ENCODE measurements at places on chromosomes 16 and 17.
A peak's percentile ranks its signal among the peaks of the same experiment; 100 is the strongest.

DNA sequence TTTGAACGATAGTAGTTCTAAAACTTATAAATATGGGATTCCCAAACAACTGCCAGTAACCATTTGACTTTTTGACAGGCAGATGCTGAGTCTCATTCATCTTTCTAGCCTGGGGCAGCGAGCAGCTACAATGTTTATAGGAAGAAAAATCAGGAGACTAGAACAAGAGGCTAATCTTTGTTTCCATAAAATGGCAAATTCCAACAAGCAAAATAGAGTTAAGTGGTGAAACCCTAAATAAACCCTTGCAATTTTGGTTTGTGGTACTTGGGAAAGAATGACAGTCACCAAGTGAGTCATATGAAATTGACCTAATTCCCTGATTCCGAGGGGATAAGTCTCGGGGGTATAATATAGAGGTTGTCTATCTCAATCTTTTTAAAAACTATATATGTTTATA, 27.3 kb upstream of the HS3ST2 start:
- DNase-seq, result no peak

GRCh38 chr17:38783227-38783626, 16.1 kb downstream of the PIP4K2B start:
- no peak for DNase-seq

DNA sequence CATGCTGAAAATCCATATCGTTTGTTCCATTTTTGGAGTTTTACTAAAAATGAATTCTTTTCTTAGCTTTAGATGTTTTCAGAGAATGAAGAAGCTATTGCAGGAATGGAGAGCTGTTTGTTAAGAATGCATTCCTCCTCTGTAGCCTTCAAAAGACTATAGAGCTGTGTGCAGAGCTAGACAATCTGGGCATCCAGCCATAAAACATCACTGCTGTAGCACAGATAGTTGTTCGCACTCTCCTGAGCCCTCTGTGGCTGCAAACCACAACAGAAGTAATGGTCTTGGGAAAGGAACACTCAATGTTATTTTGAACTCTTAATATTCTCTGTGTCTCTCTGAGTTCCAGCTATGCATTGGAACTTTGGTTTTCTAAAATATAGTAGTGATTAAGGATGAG, 4.9 kb downstream of the TNRC6C start:
- DNase-seq, result no peak

DNA sequence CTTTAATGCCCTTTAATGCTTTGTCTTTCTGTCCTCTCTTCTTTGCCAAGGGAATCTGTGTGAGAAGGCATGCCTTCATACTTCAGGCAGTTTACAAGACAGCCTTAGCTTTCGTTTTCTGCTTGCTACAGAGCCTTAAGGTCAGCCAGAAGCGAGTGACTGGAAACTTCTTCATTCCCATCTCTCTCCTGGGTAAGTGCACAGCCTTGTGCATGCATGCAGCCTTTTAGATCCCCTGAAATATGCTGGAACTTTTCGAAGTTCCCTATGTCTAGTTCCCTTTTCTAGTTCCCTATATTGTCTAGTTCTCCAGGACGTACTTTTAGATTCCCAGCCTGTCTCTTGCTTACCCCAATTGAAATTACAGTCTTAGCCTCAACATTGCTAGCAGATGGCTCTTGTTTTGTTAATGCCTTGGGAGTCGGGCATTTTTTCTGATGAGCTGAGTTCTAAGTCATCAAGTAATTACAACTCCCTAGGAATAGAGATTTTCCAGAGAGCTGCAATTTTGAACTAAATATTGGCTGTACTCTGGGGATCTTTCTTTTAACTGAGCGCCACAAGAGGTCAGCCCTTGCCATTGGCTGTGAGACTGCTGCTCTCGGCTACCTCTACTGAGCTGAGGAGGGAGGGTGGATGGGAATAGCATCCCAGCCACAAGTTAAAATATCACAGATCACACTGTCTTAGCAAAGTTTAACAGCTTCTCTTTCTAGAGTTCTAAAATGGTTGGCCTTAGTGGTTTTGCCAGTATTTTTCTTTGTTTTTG, 22.7 kb upstream of the PPM1D start:
- DNase-seq, result no peak

DNA sequence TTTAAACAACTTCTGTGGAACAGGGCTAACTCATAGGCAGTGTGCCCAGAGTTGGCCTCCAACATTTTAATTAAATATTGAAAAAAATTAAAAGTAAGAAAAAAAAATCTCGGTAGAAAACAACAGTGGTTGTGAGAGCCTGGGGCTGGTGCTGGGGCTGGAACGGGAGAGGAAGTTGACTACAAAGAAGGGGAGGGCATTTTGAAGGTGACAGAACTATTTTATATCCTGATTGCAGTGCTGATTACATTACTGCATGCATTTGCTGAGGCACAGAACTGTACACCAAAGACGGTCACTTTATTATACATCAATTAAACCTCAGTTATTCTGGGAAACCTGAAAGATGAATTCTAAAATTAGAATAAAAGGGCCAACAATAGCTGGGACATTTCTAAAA, 142.5 kb downstream of the PARN start:
- no peak for DNase-seq

GRCh38 chr17:17569691-17570090, 21.8 kb downstream of the PEMT start:
- no peak for DNase-seq

DNA sequence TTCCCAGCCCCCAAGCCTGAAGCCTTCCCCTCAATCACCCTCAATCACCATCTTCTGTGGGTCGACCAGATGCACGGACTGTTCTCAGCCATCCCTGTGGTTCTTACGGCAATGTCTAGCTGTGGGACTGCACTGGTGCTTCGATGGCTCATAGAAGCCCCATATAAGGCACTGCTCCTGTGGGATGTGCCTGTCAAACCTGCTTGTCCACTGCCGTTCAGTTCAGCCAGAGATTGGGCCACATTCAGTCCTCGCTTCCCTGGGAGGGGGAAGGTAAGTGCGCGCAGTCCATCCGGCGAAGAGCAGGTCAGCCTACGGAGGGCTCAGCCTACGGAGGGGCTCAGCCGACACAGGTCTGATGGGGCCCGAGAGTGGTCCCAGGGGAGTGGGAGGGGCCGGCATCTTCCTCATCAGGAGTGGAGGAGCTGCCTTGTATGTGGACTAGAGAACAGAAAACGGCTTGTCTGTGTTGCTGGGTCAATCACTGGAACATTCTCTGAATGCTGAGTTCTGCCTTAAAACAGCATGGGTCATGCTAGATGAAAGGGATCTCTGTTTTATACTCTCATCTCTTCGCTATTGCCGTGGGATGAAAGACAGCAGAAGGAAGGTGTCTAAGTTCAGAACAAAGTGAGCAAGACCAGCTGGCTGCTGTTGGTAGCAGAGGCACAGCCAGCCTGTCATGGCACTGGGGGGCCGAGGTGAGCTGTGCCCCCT, at the start of gene CARD14:
Gene CARD14 (plus strand): TSS at position 247 of the 717 bp plus-strand sequence. CDS start 11,409 bp downstream, outside the sequence.
- no peak for DNase-seq

DNA sequence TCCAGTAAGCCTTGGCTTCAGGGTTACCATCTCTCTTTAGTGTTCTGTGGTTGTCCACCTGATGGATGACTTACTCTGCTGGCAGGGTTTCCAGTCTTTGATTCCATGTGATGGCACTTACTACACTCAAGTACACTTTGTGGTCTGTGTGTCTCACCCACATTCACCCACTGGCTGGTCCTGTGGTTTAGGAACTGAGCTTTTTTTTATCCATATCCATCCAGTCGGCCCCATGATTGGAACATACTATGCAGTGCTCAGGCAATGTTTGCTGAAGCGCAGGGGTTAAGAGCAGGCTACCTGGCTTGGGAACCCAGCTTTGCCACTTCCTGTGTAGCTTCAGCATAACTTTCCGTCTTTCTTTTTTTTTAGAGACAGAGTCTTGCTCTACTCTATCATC, 2.8 kb upstream of the FUS start:
- no peak for DNase-seq

- DNase-seq, result no peak
Observed at GRCh38 chr16:83971165-83972130, 3.4 kb downstream of the NECAB2 start.

- peak; percentile 85 for DNase-seq
Observed at GRCh38 chr17:69414408-69415274, at the start of gene MAP2K6. Gene MAP2K6 (plus strand): TSS chr17:69414697. CDS start chr17:69414985, 288 bp downstream.

GRCh38 chr16:83272843-83273242, 534.9 kb upstream of the HSBP1 start:
- DNase-seq, result no peak

GRCh38 chr16:10835281-10835931, 16.8 kb upstream of the TVP23A start:
- no peak for DNase-seq

All from A549 (cell line).